ENCODE measurements at places on chromosomes 13 and 19. TPM values are rescaled to one million over a fixed set of nuclear protein-coding genes. Genes with fewer than 3 reads are reported as not detected.

EFNA2 gene
- 8.4 TPM for total RNA-seq

NCR1 gene
- 0.32 TPM for total RNA-seq

ZNF486 gene
- 10.6 TPM for total RNA-seq

DCT gene
- total RNA-seq, result 0.55 TPM

SIGLEC5 gene
- total RNA-seq, result 1.1 TPM
